ENCODE measurements at places on chromosomes 12 and 14.
A peak's percentile ranks its signal among the peaks of the same experiment; 100 is the strongest.

GRCh38 chr12:102043928-102044327 lies 17.9 kb downstream of the WASHC3 start:
- DNase-seq = no peak

- DNase-seq = no peak
These were observed 33.3 kb upstream of the INF2 start for GRCh38 chr14:104656014-104656714.

DNA sequence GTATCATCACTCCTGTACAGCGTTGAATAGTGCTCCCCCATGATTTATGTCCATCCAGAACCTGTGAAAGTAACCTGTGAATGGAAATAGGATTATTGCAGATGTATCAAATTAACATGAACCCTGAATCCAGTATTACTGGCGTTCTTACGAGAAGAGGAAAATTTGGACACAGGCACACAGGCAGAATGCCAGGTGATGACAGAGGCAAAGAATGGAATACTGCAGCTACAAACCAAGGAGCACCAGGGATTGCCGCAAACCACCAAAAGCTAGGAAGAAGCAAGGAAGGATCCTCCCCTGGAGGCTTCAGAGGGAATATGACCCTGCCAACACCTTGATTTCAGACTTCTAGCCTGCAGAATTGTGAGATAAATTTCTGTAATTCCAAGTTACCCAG lies 113.5 kb upstream of the EGLN3 start:
- peak; percentile 93 for DNase-seq

DNA sequence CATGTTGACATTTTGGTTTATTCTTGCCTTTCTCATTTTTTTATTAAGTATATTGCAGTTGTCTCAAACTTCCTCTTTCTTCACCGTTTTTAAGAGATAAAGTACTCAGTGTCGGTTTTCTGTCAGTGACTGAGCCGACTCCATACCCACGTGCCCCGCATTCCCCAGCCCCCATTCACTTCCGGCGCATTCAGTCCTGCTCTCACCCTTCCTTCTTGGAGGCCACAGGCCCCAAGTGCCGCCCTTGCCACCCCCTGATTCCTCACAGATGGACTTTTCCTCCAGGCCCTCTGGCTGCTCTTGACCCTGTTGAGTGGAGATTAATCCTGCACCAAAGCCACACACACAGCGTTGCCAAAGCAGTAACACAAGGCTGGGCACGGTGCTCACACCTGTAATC lies 19.1 kb upstream of the DNAH10 start:
- no peak for DNase-seq

DNA sequence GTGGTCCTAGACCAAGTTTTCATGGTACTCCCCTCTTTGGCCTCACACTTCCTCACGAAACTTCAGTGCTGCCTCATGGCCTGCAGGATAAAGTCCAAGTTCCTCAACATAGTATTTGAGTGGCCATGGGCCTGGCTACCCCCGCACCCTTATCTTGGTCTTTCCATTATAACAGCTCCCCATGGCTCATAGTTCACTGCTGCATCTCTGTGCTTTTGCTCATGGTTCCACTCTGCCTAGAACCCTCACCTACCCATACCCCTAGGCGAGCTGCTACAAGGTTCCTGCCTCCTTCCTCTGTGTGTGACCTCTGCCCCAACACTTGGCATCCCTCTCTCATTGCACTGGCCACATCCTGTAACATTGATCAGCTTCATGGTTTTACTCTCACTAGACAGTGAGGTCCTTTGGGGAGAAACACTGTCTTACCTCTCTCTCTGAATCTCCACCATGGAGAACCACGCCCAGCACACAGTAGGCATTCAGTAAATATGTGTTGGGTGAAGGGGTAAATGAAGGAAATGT lies 158.9 kb downstream of the GPR65 start:
- DNase-seq = no peak

GRCh38 chr14:100530270-100531072 lies 56.7 kb downstream of the BEGAIN start:
- DNase-seq = no peak

- no peak for DNase-seq
These were observed 7.4 kb downstream of the SCARB1 start for GRCh38 chr12:124856132-124856841.

DNA sequence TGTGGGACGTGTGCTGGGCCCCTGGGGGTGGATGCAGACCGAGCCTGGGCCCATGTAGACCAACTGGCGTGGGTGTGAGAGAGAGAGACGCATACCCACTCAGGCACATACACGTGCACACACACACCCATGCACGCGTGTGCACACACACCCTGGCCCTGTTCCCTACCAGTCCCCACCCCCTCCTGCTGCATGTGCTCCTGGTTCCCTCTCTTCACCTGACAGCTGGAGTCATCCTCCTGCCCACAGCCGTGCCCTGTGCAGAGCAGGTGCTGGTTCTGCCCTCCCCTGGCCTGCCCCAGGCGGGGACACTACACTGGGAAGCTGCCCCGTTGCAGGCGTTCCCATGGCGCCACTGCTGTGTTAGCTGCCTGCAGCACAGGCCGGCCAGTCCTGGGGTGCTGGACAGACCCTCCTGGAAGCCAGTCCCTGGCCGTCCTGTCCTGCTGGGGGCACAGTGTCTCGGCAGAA lies 18.5 kb downstream of the PACS2 start:
- no peak for DNase-seq

DNA sequence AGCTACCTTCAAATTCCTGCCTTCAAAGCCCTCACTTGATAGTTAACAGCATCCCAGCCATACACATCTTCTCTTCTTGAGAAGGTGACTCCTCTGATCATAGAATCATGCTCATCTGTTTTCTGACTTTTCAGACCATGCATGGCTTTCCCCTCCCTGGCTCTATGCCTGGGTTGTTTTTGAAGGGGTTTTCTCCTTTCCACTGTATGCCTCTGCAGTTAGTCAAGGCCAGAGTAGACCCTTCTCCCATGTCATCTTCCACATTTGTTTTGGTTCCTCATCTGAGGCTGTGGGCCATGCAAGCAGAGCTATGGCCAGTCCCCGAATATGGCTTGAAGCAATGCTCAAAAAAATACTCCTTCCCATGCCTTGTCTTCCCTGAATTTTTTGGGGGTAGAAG lies 14.3 kb upstream of the MCRS1 start:
- no peak for DNase-seq

- DNase-seq = peak; percentile 20
These were observed 143.7 kb downstream of the AKAP6 start for GRCh38 chr14:32472512-32473463.

DNA sequence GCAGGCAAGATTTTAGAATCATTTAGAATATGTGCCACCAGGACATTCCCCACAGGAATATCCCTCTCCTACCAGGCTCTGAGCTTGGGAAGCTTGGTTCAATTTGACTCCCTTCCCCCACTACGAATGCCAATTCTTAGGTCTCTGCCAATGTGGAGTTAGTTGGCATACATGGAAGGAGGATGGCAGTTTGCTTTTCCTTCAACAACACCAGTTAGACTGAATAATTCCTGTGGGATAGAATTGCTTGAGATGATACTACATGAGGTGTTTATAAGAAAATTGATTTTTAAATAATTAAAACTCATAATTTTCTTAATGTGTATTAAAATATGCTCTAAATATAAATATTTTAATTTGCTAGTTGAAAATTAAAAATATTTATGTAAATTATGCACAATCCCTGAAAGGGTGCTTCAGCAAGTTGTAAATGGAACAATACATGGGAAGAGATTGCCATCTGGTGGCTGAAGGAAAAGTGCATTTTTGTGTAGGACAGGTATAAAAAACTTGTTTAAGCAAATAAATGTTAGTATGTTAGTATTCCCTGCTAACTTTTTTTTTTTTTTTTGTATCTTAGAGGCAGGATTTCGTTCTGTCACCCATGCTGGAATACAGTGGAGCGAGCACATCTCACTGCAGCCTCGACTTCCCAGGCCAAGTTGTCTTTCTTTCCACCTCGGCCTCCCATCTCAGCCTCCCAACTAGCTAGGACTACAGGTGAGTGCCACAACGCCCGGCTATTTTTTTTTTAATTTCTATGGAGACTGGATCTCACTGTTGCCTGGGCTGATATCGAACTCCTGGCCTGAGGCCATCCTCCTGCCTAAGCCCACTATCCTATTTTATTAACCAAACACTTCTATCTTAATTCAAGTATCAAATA lies 25.8 kb upstream of the STRAP start:
- peak; percentile 80 for DNase-seq

DNA sequence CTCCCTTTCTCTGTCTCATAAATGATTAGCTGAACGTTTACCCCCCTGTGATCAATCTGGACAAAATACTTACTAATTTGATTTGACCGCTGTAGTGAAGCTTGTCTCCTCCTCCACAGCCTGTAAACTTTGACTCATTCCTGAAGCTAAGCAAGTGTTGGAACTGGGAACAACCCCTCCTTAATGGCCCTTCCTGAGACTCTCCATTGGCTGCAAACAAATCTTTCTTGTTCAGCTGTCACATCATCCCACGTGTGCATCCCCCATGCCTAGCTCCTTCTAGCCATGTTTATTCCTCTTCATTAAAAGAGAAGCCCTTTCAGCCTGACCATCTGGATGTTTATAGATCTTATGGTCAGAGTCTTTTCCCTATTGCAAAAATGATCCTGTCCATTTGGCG lies 281.2 kb downstream of the RGS6 start:
- no peak for DNase-seq

DNA sequence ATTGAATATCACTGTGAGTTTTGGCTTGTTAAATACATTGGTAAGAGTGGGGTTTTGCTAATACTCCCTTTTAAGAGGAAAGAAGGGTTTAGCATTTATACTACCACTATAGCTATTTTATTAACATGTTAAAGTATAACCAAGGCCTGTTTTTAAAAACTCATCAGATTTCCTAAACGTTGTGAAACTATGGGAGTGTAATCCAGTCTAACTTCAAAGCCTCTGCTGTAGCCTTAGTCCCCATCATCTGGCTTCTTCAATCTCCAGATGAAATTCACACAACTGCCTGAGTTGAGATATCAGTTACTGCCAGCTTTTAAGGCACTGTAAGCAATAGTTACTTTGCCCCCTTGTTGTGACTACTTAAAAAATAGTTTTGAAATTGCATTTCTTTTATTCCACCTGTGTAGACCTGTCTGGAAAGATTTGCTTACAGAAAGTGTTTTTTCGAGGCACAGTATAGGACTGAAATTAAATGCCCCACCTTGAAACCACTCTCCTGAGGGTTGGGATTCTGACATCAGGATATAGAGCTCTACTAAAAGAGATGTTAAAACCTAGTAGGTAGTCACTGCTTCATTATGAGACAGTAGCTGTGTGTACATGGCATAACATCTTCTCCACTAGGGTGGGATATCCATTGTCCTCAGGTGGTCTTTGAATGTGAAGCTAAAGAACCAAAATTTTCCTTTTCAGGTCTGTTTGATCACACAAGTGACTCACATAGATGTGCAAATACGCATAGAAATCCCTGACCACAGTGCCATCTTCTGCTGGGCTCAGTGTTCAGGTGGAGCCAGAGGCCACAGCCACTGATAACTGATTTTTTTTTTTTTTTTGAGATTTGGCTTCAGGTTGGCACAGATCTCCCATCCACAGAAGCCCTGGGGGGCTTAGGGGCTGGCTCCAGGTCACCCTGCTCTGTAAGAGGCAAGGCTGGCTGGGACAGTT lies 125.5 kb downstream of the DAAM1 start:
- no peak for DNase-seq

- no peak for DNase-seq
These were observed 568 bp upstream of the BCL11B start for GRCh38 chr14:99272632-99272898.

DNA sequence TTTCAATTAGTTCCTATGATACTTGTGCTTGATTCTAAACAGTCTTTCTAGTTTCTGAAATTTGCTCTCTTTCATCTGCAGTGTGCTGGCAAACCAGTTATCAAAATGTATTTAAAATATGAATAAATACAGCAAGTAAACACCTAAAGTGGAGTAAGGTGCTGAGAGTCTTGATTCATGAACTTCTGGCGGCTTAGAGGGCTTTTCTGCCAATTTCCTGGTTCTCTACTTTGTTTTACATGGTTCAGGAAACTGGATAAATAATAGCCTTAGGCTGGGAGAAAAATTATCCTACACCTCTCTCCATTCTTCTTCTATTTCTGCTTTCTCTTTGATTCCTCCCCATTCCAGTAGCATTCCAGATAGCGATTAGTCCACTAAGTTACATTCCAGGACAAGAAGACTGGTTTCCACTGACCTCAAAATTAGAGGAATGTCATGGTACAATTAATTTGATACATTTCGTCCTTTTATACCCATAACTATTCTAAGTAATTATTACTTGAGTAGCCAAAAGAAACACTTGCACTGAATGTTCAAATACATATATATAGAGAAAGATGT lies 14.9 kb downstream of the ATP2B1 start:
- DNase-seq = no peak

GRCh38 chr14:39113685-39114072 lies 444 bp upstream of the GEMIN2 start:
- no peak for DNase-seq

DNA sequence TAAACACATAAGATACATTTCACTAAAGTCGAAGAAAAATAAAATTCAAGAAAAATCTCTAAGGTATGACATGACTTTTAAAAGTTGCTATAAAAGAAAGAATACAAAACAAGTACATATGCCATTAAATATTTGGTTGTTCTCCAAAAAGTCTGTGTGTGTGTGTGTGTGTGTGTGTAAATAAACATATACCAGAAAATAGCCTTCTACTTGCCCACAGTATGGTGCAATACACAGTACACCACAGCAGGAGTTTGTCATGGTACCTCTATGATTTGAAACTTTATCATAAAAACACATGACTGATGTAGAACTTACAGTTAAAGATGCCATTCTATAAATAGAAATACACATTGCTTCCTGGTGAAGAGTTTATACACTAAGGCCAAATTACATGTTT lies 692.7 kb upstream of the MGAT4C start:
- DNase-seq = no peak

DNA sequence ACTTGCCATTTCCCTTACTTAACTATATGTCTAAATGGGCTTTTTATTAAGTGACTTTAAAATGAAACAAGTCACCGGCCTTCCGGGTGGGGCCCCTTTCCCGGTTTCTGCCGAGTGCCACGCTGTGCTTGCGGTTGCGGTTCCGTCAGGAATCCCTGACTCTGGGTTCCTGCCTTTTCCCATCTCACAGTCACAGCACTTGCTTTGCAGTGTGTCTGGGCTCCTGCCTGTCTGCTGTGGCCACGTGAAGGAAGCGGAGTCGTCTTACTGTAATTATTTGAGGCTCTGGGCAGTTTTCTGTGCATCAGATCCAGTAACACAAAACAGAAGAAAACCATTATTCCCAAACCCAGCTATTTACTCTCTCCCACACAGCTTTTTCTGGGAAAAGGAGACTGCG lies 44.0 kb upstream of the FRMD6 start:
- DNase-seq = peak; percentile 83

GRCh38 chr14:97713023-97713422 lies 915.8 kb downstream of the VRK1 start:
- DNase-seq = peak; percentile 70

GRCh38 chr12:58882826-58883225 lies 37.5 kb downstream of the LRIG3 start:
- DNase-seq = no peak

DNA sequence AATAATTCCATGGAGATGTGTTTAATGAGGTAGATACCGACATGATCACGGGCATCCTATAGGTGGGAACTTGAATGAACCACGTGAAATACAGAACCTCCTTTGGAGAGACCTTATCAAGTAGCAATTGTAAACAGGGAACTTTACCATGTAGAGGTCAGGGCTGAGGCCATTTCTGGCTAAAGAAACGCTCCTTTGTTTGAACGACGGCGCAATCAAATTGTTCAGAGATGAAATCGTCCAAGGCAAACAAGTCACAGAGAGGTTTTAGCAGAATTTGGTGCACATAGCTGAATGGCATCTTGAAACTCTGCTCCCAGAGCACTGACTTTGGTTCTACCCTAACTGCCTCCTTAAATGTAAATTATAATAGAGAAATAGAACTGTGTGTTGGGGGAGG lies 9.8 kb downstream of the PRIMA1 start:
- no peak for DNase-seq

- no peak for DNase-seq
These were observed 481.0 kb downstream of the EGLN3 start for GRCh38 chr14:33469898-33470297.
